ENCODE measurements at places on chromosomes 11 and 22.

GRCh38 chr11:96863520-96863919 lies 473.7 kb downstream of the JRKL start:
- DNase-seq: no peak

DNA sequence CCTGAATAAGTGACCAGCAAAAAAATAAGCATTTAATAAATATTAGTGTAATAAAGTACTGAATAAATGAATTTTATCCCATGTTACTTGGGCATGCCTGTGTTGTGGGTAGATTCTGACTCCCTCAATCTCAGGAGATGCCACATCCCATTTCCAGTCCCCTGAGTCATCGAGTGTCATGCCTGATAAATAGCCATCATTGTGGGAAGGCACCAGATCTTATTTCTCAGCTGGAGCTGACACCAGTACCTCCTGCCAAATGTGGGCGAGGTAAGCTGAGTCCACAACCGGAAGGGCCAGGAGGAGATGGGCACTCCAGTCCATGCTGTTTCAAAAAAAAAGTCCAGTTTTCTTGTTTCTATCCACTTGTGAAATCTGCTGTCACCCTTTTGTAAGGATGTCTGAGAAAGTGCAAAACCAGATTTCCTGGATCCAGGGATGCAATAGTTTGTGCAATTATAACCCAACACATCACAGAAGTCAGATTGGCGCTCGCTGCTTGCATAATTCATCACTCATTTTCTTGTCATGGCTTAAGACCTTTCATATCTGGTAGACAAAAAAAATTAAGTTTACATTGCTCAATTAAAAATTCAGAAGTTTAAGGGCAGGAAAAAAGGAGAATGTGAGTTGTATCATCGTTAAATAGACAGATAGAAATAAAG lies 311.6 kb downstream of the MIAT start:
- no peak for DNase-seq

GRCh38 chr11:64789331-64790204 lies 11.2 kb upstream of the SF1 start:
- DNase-seq: no peak

GRCh38 chr11:19753451-19754106 lies 40.9 kb downstream of the NAV2 start:
- no peak for DNase-seq

GRCh38 chr11:2103668-2104523 lies 35.3 kb downstream of the IGF2 start:
- DNase-seq: no peak

GRCh38 chr11:17197431-17197898 lies 10.3 kb downstream of the PIK3C2A start:
- DNase-seq: no peak

DNA sequence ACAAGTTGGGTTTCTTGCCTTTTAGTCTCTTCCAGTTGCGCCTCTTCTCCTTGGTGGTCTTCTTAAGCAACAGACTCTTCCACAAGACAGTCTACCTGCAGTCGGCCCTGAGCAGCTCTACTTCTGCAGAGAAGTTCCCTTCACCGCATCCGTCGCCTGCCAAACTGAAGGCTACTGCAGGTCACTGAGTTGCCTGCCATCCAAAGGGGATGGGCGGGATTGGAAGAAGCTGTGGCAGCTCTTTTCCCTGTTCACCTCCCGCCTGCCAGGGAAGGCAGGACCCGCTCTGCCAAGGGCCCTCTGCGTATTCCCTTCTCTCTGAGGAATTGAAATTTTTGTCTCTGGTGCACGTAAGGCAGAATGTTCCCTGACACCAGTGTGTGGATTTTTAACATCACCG lies 9.2 kb upstream of the STT3A start:
- no peak for DNase-seq

- no peak for DNase-seq
These were observed 67.2 kb downstream of the CCDC83 start for GRCh38 chr11:85922367-85922766.

DNA sequence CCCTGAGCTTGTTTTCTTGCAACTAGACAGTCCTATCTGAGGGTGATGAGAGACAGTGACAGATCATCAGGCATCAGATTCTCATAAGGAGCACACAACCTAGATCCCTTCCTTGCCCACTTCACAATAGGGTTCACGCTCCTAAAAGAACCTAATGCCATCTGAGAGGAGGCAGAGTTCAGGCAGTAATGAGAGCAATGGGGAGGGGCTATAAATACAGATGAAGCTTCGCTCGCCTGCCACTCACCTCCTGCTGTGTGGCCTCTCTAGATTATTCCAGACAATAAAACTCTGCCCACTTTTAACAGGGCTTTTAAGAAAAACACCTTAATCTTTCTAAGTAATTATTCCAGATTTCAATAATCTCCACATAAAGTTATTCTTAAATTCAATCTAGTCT lies 43.9 kb upstream of the PAK1 start:
- DNase-seq: no peak

- DNase-seq: no peak
These were observed 68.4 kb downstream of the TRAF6 start for GRCh38 chr11:36441610-36442208.

- DNase-seq: no peak
These were observed 4.9 kb downstream of the TCP11L1 start for GRCh38 chr11:33044285-33044756.

DNA sequence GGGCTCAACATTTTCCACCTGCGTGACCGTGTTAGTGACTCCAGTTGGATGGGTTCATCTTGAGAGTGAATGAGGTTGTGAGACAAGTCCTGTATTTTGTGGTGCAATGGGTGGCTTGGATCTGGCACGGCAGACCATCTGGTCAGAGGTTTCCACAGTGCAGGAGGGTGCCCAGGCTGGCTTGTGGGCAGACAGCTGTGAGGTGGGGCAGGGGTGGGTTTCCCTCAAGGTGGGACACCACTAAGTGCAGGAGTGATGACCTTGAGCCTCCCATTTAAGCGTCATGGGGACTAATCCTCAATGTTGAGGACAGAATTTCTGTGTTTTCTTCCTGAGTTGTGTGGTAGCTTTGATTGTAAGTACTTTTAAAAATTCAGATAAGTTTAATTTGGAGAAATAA lies 220.6 kb downstream of the TBC1D22A start:
- DNase-seq: no peak

DNA sequence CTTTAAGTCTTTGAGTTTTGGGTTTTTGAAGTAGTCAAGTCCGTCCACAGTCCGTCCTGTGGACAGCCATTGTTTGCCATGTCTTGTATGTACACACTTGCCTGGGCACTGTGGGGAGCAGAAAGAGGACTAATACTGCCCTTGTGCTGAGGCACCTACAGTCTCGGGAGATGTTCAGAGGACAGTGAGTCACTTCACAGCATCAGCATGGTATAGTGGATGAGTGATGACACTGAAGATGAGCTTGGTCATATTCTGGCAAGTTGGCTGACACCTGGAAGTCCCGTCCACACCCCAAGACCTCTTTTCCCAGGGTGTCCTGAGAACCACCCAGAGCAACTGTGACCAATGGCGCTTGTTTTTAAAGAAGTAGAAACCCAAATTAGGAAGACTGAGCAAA lies 29.2 kb downstream of the NF2 start:
- DNase-seq: no peak

GRCh38 chr11:122758974-122759373 lies 79.3 kb upstream of the CRTAM start:
- no peak for DNase-seq

DNA sequence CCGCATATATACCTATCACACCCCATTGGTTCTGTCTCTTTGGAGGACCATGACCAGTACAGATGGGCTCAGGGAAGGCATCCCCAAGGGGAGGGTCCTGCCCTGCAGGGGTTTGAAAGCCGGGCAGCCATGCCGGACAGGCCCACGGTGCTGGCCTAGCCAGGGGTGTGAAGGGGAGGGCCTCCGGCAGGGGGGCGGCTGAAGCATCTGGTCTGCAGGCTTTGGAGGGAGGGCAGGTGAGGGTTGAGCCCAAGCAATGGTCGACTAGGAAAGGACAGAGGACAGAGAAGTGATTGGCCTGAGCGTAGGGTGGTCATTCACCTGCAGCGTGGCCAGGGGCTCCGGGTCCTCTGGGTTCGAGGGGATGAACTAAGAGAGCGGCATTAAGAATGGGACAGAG lies 11.2 kb upstream of the CTSD start:
- no peak for DNase-seq

DNA sequence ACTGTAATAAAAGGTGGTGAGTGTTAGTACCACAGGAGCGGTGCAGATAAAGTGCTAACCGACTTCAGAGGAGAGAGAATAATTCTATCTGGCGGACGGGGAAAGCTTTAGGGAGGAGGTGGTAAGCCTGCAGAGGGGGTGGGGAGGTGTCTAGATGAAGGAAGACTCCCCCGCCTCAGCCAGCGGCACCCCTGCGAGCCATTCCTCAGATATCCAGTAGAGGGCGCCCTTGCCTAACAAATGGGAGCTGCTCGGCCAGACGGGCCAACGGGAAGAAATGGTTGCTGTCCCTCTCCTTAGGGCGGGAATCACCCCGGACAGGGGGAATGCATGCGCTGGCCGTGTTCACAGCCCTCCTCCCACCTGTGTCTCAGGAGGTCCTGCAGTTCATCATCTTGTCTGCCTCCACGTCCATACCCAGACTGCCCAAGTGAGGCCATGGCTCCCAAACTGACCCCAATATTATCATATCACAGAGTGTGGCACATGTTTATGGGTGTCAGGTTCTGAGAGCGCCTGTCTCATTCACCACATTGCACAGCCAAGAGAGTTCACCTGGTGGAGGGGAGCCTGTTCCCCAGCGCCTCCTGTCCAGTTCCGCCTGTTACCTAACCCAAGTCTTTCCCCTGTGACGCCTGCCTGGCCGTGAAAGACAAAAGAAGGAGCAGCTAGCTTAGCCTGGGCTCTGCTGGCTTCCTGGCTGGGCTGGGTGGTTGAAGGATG lies 85.5 kb downstream of the ST3GAL4 start:
- peak; percentile 98 for DNase-seq

DNA sequence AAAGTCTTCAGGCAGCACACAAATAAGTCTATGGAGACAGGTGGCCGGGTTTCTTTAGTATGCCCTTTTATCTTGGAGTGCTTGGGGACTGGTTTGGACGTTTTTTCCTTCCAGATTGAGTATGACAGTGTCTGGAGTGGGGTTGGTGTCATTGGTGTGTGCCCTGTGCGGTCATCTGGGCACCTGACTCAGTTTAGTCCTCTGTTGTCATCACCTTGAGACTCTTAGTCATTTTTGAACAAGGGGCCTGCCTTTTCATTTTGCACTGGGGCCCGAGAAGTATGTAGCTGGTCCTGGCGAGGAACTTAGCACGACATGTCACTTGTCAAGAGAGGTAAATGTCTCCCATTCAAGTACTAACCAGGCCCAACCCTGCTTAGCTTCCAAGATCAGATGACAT lies 27.2 kb upstream of the MYO18B start:
- no peak for DNase-seq

- DNase-seq: no peak
These were observed 27.8 kb downstream of the LIMK2 start for GRCh38 chr22:31239771-31240370.

DNA sequence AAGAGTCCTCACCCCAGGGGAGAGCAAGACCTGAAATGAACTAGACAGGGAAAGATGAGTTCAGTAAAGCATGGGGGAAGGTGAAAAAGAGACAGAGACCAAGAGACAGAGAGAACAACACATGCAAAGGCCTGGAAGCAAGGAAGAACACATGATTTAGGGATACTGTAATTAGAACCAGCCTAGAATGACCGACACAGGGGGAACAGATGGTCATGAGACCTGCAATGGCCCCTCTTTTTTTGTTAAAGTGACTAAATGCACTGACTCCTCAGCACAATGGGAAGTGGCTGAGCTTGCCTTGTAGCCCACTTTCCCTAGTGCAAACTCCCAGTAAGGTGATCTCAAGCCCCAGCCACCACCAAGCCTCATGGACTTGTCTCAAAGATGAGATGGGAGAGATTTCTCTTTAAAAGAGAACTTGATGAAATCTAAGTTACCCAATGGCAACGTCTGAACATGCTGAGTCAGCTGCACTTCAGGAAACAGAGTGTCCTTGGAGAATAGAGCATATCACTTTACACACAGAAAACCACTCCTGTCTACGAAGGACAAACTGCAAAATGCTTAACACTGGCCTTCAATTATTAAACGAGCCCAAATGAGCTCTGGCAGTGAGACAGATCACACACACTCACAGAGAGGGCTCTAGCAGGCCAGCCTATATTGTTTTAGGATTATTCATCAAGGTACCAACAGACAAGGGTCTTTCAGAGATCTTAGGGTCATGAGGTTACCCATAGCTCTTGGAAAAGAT lies 91.0 kb downstream of the SERGEF start:
- peak; percentile 72 for DNase-seq

DNA sequence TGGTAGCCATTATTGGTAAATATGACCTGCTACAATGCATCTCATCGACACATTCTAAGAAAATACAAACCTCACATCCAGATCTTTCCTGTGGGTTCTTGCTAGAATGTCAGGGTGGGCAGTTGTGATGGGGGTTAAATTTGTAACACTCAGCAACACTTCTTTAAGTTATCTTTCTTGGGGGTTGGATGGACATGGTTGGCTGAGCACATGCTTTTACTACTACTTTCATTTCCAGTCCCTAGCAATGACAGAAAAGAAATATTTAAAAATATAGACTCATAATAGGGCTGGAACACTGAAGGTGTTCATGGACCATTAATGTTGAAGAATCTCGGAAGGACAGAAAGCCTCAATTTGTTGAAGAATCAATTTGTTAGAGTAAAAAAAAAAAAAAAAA lies 57.6 kb downstream of the APOL3 start:
- DNase-seq: no peak

GRCh38 chr22:38706901-38707195 lies 1.1 kb downstream of the GTPBP1 start:
- peak; percentile 42 for DNase-seq

- DNase-seq: peak; percentile 31
These were observed 80.4 kb downstream of the CD82 start for GRCh38 chr11:44645827-44646226.

DNA sequence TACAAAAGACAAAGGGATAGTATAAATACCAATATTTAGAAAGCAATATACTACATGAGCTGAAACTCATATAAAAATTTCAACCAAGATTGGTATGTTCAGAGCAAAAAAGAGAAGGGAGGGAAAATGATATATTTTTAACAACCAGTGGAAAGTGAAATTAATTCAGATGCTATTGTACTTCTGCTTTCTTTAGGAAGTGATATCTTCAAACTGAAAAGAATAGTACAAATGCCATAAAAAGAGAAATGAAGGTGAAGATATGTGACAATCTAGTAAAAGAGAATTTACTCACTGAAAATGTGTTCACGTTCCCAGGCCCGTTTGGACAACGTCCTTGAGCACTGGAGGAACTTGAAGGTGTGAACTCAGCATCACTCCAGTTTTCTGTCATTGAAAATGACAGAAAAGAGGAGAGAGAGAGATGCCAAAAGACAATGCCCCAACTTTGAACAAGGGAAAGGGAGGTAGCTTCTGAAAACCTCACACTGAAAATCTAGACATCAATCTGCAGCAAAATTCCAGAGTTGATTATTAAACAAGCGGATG lies 47.5 kb downstream of the SC5D start:
- DNase-seq: peak; percentile 25

DNA sequence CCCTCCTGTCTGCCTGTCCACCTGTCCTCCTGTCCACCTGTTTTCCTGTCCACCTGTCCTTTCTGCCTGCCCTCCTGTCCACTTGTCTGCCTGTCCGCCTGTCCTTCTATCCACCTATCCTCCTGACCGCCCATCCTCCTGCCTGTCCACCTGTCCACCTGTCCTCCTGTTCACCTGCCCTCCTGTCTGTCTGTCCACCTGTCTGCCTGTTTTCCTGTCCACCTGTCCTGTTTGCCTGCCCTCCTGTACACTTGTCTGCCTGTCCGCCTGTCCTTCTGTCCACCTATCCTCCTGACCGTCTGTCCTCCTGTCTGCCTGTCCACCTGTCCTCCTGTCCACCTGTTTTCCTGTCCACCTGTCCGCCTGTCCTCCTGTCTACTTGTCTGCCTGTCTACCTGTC lies 682.8 kb downstream of the TBC1D22A start:
- no peak for DNase-seq
